Activated gamma-delta T cell treated with Interleukin-2 at 50 U/mL for 16 hours (primary cell): ENCODE measurements at places on chromosomes 3 and 15.
A peak's percentile ranks its signal among the peaks of the same experiment; 100 is the strongest.

- DNase-seq: no peak
Observed at GRCh38 chr3:36312351-36312750, 68.0 kb upstream of the STAC start.

GRCh38 chr3:169668957-169669741 lies 5.6 kb upstream of the MECOM start:
- no peak for DNase-seq

DNA sequence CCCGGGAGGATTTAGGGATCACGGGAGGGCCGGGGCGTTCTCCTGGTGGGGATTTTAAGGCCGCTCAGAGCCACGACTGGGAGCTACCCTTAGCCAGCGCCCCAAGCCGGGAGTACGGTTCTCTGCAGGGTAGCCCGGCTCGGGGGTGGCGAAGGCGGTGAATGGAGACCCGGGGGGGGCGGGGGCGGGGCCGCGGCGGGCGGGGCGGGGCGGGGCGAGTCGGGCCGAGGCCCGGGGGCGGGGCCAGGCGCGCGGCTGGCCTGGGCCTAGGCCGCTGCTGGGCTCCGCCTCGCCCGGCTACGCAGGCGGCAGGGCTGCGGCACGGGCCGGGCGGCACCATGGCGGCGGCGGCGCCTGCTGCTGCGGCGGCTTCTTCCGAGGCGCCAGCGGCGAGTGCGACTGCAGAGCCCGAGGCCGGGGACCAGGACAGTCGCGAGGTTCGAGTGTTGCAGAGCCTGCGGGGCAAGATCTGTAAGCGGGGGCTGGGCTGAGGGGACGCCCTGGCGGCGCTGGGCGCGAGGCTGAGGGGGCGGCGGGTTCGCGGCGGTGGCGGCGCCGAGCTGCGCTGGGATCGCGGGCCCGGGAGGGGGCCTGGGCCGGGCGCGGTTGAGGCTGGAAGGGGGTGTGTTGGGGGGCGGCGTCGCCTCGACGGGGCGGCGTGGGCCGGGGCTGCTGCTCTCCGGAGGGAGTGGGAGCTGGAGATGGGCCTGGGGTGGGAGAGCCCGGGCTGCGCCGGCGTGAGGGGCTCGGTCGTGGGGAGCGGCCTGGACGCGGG lies at the start of gene RASA2:
Gene RASA2 (plus strand): TSS at position 282 of the 775 bp plus-strand sequence. CDS start 57 bp downstream, at position 339.
- DNase-seq: peak; percentile 55

GRCh38 chr3:29478611-29479010 lies 197.7 kb downstream of the RBMS3 start:
- no peak for DNase-seq

DNA sequence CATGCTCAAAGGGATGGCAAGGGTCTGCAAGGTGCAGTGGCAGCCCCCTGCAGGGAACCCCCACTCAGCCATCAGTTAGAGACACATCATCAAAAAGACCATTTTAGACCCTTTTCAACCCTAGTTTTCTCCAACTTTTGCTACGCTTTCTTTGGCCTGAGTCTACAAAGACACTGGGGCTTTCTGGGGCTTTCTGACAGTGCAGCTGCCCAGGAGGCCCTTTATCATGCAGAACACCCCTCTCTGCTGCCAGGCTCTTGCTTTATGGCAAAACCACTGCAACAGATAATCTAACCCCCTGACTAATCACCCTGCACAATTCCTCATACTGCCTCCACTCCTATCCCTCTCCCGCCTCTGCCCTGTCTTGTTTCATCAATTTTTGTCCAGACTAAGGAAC lies 2.4 kb downstream of the NMNAT3 start:
- no peak for DNase-seq

GRCh38 chr3:46092702-46093080 lies 65.4 kb upstream of the XCR1 start:
- DNase-seq: no peak

DNA sequence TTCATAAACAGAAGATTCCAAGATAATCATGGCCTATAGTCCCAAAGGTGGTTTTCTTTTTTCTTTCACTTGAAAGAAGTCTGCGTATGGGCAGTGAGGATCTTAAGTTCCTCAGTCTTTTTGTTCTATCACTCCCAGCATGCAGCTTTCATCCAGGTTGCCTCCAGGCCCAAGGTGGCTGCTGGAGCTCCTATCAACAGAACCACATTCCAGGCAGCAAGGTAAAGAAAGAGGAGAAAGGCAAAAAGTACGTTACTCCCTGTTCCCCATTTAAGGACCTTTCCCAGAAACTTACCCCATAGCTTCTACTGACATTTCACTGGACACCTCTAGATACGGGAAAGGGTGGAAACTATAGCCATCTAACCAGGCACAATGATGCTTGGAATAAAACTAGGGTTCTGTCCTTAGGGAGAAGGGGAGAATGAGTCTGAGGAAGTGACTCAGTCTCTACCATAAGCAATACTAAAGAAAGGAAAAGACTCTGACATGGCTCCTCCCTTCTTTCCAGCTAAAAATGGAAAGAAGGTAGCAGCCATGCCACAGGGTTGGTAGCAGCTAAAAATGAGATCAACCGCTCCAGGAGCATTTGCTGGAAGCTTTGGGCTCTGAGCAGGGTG lies 313.9 kb upstream of the NR2E3 start:
- DNase-seq: no peak

DNA sequence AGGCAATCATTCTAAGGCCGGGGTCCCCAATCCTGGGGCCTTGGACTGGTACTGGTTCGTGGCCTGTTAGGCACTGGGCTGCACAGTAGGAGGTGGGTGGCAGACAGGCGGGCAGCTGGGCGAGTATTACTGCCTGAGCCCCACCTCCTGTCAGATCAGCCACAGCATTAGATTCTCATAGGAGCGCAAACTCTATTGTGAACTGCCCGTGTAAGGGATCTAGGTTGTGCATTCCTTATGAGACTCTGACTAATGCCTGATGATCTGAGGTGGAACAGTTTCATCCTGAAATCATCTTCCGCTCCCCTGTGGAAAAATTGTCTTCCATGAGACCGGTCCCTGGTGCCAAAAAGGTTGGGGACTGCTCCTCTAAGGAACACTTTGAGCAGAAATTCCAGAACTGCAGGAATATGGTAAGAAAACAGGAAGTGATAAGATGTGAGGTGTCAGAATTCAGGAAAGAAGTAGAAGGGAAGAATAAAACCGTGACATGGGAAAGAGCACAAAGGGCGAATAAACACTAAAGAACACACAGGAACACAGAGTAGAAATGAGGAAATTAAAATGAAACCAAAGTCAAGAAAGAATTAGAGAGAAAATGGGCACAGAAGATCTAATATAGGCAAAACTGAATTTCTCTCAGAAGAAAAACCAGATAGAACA lies 57.6 kb downstream of the PDCD6IP start:
- DNase-seq: no peak

- no peak for DNase-seq
Observed at GRCh38 chr15:76190070-76190564, 121.2 kb downstream of the ETFA start.

DNA sequence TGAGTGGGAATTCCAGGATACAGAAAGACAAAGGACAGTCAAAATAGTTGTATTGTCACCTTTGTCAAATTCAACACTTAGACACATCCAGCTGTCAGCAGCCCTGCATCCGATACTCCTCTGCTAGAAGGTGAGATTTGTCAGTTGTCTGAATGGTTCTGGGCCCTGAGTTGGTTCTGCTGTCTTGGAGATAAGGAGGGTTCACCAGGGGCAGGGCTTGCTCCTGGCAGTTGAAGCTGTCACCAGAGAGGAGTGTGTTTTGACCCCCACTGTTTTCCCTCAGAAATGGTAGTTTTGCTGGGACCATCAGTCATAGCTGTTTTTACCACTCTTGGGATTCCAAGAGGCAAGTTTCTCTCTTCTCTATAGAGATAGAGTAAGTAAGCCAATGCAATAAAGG lies 3.2 kb upstream of the KY start:
- DNase-seq: no peak

GRCh38 chr3:184155644-184156521 lies 706 bp downstream of the DVL3 start:
- peak; percentile 32 for DNase-seq

DNA sequence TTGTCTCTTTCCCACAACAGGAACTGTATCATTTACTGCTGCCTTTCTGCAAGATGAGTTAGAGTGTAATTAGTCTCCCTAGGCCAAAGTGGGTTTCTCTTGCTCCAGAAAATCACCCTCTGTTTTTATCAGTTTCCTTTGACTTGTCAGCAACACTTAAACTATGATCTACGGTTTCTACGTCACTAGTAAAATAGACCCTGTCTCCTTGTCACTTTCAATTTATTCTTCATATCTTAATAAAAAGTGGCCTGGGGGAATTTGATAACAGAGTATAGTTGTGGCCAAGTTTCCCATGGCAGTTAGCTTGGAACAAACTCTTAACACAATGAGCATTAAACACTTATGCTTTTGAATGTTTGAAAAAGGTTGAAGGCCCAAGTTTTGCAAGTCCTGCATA lies 79.6 kb downstream of the CGNL1 start:
- DNase-seq: no peak
